ENCODE measurements at places on chromosomes 12 and 14.

DNA sequence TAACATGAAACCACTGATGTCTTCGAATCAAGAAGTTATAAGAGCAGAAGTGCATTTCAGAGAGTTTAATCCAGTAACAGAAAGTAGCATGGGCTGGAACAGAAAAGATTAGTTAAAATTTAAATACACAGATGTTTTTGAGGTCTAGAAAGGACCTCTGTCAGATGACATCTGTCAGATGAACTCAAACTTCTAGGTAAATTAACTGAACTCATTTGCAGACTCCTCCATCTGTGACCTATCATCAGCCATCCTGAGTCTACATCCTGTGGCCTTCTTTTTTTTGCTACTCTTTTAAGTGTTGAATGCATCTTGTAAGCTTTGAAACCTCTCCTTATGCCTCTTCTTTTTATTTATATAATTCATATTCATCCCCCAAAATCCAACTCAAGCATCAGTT is 53.3 kb downstream of the C2CD5 start:
- no peak for DNase-seq

GRCh38 chr14:53032838-53033390 is 82.1 kb upstream of the FERMT2 start:
- no peak for DNase-seq

GRCh38 chr12:124214574-124214973 is 80.3 kb upstream of the RFLNA start:
- no peak for DNase-seq

DNA sequence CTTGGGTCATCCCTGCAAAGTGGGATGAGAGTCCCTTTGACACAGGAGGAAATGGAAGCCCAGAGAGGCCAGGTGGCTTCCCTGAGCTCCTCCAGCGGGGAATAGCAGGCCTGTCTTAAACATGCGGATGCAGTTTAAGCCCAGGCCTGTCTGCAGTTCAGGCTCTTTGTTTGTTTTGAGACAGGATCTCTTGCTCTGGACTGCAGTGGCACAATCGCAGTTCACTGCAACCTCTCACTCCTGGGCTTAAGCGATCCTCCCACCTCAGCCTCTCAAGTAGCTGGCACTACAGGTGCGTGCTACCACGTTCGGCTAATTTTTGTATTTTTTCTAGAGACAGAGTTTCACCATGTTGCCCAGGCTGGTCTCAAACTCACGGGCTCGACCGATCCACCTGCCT is 3.5 kb downstream of the TRPV4 start:
- no peak for DNase-seq

DNA sequence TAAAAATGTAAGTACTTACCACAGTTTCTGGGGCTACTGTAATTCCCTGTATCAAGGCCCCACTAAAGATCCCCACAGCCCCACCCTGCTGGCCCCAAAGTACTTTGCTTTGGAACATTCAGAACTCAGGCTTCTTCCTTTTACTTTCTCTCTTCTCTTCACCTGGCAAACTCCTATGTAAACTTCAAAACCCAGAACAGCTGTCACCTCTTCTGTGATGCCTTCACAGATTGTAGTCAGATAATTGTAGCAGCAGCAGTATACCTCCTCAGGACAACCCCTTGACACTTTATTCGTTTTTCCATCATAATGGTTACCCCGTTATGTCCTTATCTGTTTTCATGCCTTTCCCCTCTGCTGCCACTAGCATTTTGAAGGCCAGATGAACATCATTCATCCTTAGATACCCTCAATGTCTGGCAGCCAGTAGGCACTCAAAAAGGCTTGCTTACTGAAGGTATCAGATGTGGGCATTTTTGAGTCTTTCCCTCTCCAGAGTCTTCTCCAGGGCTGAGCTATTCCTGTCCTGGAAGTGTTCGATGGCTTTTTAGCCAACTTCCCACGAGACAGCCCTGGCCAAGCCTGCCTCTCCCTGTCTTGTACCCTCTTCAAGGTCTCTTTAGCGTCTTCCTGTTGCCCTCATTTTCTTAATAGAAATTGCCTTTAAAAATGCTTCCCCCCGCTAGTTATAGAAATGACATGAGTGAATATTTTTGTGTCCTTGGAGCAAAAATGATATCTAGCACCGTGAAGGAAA is 7.4 kb downstream of the PLBD2 start:
- DNase-seq, result no peak

- no peak for DNase-seq
Observed at GRCh38 chr12:96171905-96172304, 22.3 kb upstream of the ELK3 start.
